ENCODE measurements at places on chromosomes 1 and 21.

- H3K27me3 ChIP-seq = no peaks in the 10 kb centered on the region
- H3K4me1 ChIP-seq = no peaks in the 10 kb centered on the region
- no peak overlapping the region for H3K27ac ChIP-seq
- H3K36me3 ChIP-seq = no peaks in the 10 kb centered on the region
- DNase-seq = no peak
- H3K4me3 ChIP-seq = no peak overlapping the region
Observed at GRCh38 chr1:51276286-51276685, 40.2 kb downstream of the RNF11 start.

- H3K27ac ChIP-seq = no peak overlapping the region
- no peak for DNase-seq
- peaks cover 14% of the 10 kb centered on the region for H3K4me1 ChIP-seq
- no peak overlapping the region for H3K4me3 ChIP-seq
- no peaks in the 10 kb centered on the region for H3K27me3 ChIP-seq
Observed at GRCh38 chr1:15370781-15371520, 38.7 kb upstream of the EFHD2 start.

DNA sequence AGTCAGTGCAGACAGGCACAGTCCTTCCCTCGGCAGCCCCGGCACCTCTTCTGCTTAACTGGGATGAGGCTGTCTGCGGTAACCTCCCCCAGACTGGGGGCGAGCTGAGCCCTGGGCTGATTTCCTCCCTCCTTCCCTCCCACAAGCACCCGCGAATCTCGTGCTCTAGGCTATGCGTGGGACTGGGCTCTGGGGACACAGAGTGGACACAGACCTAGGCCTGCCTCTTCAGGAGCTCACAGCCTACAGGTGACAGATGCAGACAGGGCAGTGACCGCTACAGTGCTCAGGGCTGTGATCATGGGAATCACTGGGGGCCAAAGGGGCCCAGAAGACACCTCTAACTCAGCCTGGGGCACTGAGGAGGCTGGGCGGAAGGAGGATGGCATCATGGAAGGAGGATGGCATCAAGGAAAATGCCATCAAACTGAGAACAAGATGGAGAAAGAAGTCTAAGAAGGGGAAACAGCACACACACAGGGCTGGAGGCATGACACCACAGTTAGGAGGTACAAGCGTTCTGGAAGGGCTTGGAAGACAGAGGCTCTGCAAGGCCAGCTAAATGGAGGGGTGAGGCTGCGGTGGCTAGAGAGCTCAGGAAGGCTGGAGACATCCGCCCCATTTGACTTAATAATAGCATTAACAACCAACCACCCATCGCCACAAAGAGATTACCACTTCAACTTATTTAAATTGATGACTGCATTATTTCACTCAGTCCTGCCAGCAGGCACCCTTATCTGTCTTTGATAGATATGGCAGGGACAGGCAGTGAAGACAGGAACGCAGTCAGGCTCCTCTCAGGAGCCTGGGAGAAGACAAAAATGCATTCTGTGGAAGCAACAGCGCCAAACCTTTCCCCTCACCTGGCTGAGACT, 4.2 kb downstream of the TTC39A start:
- H3K27me3 ChIP-seq = no peaks in the 10 kb centered on the region
- peaks cover 5% of the 10 kb centered on the region for H3K4me1 ChIP-seq
- H3K36me3 ChIP-seq = no peaks in the 10 kb centered on the region
- no peak for DNase-seq
- H3K27ac ChIP-seq = no peak overlapping the region
- no peak overlapping the region for H3K4me3 ChIP-seq

DNA sequence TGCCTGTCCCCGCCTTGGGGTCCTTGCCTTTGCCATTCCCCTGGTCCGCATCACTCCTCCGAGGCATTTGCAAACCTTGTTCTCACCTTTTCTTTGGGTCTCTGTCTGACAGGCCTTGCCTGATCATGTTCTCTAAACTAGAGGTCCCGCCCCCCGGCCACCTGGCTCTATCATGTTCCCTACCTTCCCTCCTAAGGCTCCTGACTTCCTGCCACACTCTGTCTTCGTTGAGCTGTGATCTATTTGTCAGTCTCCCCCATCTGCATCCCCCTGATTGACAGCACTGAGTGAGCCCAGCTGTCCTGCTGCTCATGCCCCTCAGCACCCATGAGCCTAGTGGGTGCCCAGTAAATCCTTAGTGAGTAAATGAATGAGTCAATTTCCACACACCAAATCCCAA, 22.8 kb downstream of the ERG start:
- no peak overlapping the region for H3K4me3 ChIP-seq
- H3K36me3 ChIP-seq = no peaks in the 10 kb centered on the region
- H3K27me3 ChIP-seq = no peaks in the 10 kb centered on the region

DNA sequence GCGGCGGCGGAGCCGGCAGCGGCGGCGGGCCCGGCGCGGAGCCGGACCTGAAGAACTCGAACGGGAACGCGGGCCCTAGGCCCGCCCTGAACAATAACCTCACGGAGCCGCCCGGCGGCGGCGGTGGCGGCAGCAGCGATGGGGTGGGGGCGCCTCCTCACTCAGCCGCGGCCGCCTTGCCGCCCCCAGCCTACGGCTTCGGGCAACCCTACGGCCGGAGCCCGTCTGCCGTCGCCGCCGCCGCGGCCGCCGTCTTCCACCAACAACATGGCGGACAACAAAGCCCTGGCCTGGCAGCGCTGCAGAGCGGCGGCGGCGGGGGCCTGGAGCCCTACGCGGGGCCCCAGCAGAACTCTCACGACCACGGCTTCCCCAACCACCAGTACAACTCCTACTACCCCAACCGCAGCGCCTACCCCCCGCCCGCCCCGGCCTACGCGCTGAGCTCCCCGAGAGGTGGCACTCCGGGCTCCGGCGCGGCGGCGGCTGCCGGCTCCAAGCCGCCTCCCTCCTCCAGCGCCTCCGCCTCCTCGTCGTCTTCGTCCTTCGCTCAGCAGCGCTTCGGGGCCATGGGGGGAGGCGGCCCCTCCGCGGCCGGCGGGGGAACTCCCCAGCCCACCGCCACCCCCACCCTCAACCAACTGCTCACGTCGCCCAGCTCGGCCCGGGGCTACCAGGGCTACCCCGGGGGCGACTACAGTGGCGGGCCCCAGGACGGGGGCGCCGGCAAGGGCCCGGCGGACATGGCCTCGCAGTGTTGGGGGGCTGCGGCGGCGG, 1.0 kb downstream of the ARID1A start:
- no peaks in the 10 kb centered on the region for H3K27me3 ChIP-seq
- H3K4me1 ChIP-seq = peaks cover 35% of the 10 kb centered on the region
- DNase-seq = no peak
- H3K4me3 ChIP-seq = peak overlapping the region; percentile 73

DNA sequence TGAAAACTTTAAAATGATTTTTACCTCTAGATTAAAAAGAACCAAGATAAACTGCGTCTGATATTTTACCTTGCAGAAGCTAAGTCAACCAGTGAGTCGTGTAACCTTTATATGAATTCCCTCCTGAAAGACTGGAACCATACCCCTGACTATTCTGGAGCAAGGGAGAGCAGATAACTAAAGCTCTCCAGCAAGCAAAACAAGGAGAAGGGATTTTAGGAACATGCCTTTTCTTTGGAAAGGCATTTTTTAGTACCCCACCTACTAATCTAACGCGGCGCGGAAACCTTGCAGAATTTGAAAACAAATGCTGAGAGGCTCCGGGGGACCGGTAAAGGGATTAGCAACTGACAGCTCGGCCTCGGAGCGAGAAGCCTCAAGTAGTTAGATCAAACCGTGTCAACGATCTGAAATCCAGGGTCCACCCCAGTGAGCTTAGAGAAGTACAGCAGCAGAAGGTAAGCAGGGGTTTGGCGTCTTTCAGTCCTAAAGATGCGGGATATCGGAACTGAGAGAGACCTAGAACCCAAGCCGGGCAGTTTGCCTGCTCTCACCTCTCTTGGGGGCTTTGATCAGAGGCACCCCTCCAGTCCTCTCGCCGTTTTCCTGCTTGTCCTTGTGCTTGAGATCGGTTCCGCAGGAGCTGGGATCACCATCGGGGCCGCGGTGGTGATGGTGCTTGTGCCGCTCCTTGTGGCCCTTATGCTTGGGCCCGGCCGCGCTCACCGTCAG, 954 bp downstream of the RSBN1 start:
- peak overlapping the region; percentile 85 for H3K27ac ChIP-seq
- peak overlapping the region; percentile 71 for H3K4me3 ChIP-seq
- H3K36me3 ChIP-seq = no peaks in the 10 kb centered on the region
- no peaks in the 10 kb centered on the region for H3K4me1 ChIP-seq
- no peaks in the 10 kb centered on the region for H3K27me3 ChIP-seq
- peak; percentile 35 for DNase-seq

All from fibroblast of lung (primary cell).